ACHN (cell line): ENCODE measurements at places on chromosomes 13 and 19.

DNA sequence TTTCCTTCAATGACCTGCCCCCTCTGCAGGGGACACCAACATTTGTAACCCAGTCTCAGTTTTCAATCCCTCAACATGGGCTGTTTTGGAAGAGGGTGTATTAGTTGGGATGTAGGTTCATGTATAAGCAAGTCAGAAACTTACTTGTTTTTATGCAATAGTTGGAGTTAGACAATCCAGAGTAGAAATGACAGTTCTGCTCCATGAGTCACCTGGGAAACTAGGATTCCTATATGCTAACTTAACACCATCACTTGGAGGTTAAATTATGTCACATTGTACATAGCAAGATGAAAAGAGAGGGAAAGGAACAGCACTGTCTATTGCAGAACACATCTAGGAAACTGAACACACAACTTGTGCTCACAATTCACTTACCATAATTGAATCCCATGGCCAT is 436.4 kb downstream of the RFC3 start:
- no peak for DNase-seq

- no peak for DNase-seq
Measured at GRCh38 chr13:39879286-39880035, 224.0 kb downstream of the COG6 start.

DNA sequence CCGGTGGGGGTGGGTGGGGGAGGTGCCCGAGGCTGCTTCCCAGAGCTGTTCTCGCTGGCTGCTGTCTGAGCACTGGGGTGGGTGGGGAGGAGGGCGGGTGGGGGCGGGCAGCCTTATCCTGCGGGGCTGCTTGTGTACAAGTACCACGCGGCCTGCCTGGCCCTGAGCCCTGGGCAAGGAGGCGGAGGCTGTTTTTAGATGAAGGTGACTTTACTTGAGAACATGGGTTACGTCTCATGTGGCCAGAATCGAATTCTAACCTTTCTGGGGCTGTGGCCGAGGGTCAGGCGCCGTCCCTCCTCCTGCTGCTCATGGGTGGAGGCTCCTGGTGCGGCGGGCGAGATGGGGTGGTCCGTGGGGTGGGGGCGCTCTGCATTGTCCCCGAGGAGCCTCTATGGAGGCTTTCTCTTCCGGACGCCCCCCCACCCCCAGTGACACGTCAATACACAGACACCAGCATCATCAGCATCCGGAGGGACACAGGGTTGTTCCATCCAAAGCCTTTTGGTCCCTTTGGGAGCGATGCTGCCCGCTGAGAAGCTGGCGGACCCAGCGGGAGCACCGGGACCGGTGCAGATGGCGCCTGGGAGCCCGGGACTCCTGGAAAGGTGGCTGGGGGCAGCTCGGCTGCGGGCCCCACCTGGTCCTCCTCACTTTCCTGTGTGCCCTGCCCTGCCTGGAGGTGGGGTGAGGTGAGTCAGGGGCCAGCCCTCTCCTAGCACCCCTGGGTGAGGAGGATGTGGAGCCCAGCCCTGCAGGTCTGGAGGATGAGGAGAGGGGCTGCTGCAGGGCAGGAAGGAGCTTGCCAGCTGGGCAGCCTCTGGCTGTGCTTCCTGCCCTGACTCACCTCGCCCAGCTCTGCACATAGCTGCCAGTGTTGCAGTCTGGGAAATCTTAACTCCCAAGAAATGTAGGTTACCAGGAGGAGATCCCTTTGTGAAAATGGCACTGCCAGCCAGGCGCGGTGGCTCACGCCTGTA is 3.4 kb downstream of the BSG start:
- peak; percentile 27 for DNase-seq

- DNase-seq: no peak
Measured at GRCh38 chr13:56773148-56773547, 367.6 kb upstream of the PRR20A start.

DNA sequence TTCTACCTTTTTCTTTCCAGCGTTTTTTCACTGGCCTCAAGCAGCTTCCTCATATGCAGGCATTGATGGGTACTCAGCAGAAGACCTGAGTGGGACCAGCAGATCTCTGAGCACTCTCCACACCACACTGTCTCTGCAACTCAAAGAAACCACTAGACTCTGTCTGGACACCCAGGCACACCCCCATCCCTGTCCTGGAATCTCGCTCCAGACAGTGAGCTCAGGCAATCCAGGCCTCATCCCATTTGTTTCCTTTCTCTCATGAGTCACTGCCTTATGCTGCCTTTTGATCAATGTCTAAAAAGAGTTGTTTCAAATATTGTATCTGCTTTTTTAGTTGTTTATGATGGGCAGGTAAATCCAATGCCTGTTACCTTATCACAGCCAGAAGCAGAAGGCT is 19.7 kb upstream of the POP4 start:
- DNase-seq: no peak

DNA sequence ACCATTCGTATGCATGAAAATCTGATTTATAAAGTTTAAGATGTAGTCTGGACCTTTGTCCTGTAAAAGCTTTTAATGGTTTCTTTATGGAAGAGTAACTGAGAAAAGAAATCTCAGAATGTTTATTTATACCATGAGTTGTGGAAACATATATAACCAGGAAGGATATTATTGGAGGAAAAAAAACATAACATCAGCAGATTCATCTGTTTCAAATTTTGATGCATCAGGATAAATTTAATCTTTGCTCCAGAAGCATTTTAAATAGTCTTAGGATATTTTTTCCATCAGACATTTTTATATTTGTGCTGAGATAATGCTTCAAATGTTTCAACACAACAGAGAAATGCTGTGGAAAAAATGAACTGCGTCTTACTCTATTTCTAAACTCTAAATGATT is 31.2 kb upstream of the CSNK1A1L start:
- DNase-seq: no peak

- DNase-seq: no peak
Measured at GRCh38 chr13:90049989-90050671, 1297.4 kb upstream of the MIR17HG start.

DNA sequence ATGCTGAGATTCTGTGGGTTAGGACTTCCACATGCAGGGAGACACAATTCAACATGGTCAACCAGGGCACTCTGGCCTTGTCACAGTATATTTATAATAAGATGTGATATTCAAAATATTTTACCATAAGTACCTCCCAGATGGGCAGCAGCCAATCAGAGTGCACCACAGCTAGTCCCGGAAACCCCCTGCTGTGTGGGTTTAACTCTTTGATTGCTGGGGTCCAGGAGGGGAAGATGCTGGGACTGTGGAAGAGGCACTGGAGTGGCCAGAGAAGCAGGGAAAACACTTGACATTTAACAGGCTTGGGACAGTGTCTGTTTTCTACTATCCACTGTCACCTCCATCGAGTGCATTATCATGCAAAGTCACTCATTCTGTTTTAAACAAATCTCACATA is 99.0 kb downstream of the MBNL2 start:
- no peak for DNase-seq

DNA sequence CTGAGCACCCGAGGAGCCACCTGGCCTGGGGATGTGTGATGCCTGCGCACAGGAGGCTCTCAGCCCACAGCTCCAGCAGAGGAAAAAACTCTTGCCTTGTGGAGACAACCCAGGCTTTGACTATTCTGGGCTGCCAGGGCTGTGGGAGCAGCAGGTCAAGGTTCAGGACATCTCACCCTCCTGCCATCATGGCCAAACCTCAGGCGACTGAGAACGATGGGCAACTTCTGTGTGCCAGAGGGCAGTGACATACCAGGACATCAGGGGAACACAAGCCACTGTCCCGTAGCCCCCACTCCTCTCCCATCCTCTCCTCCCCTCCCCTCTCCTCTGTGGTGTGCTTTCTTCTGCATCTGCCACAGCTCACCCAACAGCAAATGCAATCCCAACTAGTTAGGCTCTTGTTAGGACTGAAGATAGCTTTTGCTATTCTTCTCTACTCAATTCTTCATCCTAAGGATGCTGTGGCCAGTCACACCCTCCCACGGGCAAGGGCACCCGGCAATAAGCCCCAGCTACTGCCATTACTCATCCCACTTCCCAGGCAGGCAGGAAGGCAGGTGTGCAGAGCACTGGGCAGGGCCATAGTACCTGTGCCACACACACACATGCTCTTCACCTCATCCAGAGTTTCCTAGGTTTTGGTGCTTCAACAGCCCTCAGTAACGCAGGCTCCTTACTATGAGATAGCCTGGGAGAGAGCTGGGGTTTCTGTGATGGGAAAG is 16.8 kb downstream of the ELL start:
- DNase-seq: no peak

DNA sequence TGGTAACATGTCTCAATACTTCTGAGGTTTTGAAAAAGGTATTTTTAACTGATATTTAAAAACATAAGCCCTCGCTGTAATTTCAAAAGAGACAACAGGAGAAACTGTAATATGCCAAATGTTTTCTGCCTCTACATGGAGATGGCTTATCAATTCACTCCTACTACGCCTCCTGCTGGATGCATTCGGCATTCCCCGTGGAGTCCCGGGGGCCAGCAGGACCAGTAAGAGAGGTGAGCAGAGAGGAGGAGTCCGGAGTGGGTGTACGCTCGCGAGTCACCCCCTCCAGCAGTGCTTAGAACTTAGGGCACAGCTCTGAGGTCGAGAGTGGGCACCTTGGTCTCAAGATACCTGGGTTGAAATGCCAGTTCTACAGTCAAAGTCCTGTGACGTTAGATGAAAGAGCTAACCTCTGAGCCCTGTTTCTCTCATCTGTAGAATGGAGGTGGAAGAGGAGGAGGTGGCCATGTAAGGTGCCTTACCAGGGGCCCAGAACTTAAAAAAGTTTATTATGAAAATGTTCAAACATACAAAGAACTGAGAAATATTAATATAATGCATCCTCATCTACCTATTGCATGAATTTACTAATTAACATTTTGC is 110.2 kb downstream of the STK24 start:
- DNase-seq: peak; percentile 75

GRCh38 chr13:93356469-93356868 is 129.9 kb downstream of the GPC6 start:
- DNase-seq: no peak
